CD4-positive, alpha-beta T cell treated with Interleukin-6 at 100 ng/mL for 8 hours (primary cell): ENCODE measurements at places on chromosomes 4 and X.

DNA sequence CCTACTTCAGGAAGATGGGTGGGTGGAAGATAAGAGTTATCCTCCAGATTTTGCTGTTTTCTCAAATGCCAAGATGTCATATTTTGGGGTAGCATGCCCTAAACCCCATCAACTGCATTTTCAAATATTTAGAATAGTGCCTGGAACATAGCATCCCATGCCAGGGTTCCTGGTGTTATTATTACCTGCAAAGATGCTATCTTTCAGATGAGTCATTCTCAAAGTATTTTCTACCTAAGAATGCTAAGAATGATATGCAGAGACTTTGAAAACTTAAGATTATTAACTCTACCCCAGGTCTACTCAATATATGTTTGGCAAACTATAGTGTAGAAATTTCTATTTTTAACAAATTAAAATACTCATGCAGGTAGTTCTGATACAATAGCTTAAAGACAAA is 934.3 kb upstream of the SLIT2 start:
- no peak for DNase-seq

GRCh38 chr4:171676555-171677215 is 136.5 kb upstream of the GALNTL6 start:
- no peak for DNase-seq

DNA sequence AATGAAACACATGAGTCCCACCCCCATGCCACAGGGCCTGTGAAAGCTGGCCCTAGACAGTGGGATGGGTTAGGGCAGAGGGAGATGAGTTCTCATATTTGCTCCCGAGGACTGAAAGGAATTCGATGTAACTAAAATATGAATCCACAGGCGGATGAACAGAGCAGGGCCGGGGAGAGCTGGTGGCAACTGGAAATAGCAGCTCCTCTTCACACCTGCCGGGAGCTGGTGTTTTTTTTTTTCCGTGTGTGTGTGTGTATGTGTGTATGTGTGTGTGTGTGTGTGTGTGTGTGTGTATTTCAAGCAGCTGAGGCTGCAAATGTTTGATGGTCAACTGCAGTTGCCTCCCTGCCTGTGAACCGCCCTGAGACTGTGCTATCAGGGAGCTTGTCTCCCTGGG is 115.1 kb upstream of the PSAPL1 start:
- no peak for DNase-seq

- DNase-seq: no peak
Measured at GRCh38 chr4:55507612-55508011, 39.1 kb downstream of the CLOCK start.

GRCh38 chr4:41935652-41936021 is 408 bp downstream of the TMEM33 start:
- DNase-seq: no peak

DNA sequence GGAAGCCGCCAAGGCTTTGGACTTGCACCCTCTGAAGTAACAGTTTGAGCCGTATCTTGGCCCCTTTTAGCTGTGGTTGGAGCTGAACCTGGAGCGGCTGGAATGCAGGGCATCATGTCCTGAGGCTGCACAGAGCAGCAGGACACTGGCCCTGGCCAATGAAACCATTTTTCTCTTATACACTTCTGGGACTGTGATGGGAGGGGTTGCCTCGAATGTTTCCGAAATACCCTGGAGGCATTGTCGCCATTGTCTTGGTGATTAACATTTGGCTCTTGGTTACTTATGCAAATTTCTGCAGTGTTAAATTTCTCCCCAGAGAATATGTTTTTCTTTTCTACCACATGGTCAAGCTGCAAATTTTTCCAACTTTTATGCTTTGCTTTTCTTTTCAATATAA is 137.2 kb downstream of the MAGEC1 start:
- DNase-seq: no peak
